ENCODE measurements at places on chromosomes 1 and 21. TPM values are rescaled to one million over a fixed set of nuclear protein-coding genes. Genes with fewer than 3 reads are reported as not detected.

GRCh38 chr1:44572572-44572879 is 101.8 kb downstream of the TMEM53 start:
- DNase-seq = no peak

- no peak for DNase-seq
These were observed 160.9 kb upstream of the VAMP3 start for GRCh38 chr1:7610106-7610731.

GPR153 gene
- total RNA-seq = 38.2 TPM

SLC44A5 gene
- total RNA-seq = not detected

- no peak for DNase-seq
These were observed 89.4 kb downstream of the SEC16B start for GRCh38 chr1:177880339-177880891.

DNA sequence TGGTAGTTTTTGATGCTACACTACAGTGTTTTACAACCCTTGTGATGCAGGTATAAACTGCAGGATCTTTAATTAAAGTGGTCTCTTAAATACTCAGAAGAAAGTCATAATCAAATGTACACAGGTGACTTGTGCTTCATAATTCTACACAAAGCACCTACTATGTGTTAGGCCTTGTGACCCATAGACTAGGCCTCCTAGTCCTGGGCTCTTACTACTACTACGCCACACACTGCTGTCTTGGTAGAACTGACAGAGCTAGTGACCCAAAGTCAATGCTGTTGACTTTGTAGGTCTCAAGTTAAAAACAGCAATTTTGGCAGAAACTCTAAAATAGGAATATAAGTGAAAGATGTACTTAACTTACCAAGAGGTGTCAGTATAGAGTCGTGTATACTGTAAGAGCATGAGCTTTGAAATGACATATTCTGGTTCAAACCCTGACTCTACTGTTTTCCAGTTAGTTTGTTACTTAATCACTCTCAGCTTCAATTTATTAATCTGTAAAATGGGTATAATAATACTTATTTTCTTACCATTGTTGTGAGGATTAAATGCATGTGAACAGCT is 48.6 kb upstream of the LMO4 start:
- peak; percentile 20 for DNase-seq

DNA sequence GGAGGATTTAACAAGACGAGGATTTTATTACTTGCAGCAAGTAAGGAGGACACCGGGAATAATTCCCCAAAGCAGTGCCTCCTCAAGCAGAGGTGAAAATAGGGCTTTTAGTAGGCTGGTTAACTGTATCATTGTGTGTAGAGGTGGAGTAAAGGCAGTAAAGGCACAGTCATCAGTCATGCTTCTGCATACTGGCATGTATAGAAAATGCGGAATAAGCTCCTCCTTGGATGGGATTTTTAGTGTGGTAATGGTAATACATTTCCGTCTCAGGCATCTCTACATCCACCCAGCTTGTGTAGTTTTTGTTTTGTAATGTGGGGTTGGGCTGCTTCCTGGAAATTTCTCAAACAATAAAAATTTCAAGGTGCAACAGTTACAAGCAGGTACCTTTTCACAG is 27.4 kb upstream of the GPR25 start:
- DNase-seq = no peak

DNA sequence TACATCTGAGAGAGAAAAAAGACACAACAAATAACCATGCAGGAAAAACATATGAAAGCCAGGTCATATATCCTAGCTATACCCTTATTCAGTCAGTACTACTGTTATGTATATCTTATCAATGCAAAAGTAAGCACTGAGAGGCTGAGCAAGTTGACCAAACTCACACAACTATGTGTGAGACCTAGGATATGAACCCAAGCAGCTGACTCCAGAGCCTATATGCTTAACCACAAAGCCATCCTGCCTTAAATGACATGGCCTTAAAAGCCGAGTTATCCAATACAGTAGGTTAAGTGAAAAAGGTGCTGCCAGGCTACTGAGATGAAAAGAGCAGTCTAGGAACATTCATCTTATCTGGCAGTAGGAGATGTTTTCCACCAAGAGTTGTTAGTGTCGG is 151.6 kb downstream of the RERE start:
- DNase-seq = no peak

- no peak for DNase-seq
These were observed 114.0 kb downstream of the DTL start for GRCh38 chr1:212149566-212149965.

FOXJ3 gene
- total RNA-seq = 34.0 TPM

GRCh38 chr1:231076802-231077201 is 36.7 kb upstream of the FAM89A start:
- no peak for DNase-seq

DNA sequence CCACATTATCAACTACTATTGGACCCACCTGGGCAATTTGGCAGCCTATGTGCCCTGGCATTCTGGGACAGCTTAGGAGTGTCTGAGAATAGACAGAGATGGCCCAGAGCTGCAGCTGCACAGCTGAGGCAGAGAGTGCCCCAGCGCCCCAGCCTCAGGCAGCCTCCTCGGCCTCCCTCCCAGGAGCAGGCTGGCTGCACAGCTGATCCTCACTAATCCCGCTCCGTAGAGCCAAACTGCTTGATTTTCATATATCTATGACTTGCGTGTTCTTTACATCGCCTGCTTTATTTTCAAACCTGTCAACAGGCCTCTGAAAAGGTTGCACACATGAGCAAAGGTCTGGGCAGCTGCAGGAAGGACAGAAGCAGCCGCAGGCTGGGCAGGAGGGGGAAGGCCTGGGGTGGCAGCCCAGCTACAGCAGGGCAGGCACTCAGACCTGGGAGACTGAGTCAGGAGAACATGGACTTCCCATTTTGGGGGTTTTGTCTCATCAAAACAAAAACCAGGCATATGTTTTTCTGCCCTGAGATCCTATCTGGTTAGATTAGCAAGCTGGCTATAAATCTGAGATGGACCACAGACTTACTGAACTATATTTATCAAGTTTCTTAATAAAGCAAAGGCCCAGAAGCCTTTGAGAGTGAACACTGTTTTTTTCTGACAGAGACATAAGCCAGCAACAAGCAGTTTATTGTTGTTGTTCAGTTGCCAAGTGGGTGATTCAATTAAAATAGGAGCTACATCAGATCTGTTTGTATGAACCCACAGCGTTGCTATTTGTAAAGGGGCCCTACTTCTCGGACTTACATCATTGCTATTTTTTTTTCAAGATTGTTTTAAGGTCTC is 301.8 kb upstream of the DUSP10 start:
- DNase-seq = peak; percentile 87
